Neural progenitor cell (in vitro differentiated cells): ENCODE measurements at places on chromosomes 4 and X. TPM values are rescaled to one million over a fixed set of nuclear protein-coding genes. Genes with fewer than 3 reads are reported as not detected.

Gene MRFAP1
- 162 and 178 TPM in 2 replicates for total RNA-seq

Gene PHEX
- 0.06 and 0.07 TPM in 2 replicates for total RNA-seq

Gene CLIC2
- total RNA-seq, result 0.28 TPM in 1 of 2 replicates, not detected in the other

Gene GBA3
- not detected in 2 replicates for total RNA-seq

Gene RNF212
- 3.4 and 3.7 TPM in 2 replicates for total RNA-seq

Gene TRPC5OS
- total RNA-seq, result not detected in 2 replicates

GRCh38 chrX:54484666-54485065 is 11.4 kb downstream of the FGD1 start:
- no peak overlapping the region for H3K27ac ChIP-seq
- peaks cover 3% of the 10 kb centered on the region for H3K4me1 ChIP-seq
- no peaks in the 10 kb centered on the region for H3K36me3 ChIP-seq
- H3K27me3 ChIP-seq, result no peaks in the 10 kb centered on the region

GRCh38 chr4:153211986-153212728 is 7.9 kb downstream of the TRIM2 start:
- H3K4me3 ChIP-seq, result no peak overlapping the region
- no peak overlapping the region for H3K27ac ChIP-seq
- H3K4me1 ChIP-seq, result peaks cover 20% of the 10 kb centered on the region
- H3K36me3 ChIP-seq, result no peaks in the 10 kb centered on the region

DNA sequence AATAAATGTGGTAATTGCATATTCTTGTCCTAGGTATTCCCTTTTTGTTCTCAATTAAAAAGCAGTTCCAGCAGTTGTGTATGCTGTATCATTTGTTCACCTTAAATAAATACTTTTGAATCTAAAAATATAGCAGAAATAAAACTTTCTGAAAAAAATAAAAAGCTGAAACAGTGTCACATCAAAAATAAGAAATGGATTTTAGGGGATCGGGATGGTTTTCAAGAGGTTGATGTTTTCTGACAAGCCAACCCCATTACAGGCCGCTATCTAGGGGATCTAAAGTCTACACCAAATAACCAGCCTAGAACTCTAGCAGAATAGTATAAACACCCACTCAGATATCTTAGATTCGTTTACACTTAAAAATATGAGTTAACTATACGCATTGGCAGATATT is 95.4 kb upstream of the MAML3 start:
- DNase-seq, result no peak
- H3K4me3 ChIP-seq, result no peak overlapping the region
- H3K27me3 ChIP-seq, result peaks cover 7% of the 10 kb centered on the region
- H3K36me3 ChIP-seq, result no peaks in the 10 kb centered on the region
- H3K27ac ChIP-seq, result no peak overlapping the region
- H3K4me1 ChIP-seq, result peaks cover 23% of the 10 kb centered on the region
